HS-27A (cell line): ENCODE measurements at places on chromosomes 3 and 15.

- no peak for DNase-seq
Measured at GRCh38 chr15:42349186-42349585, 10.1 kb upstream of the CAPN3 start.

- no peak for DNase-seq
Measured at GRCh38 chr15:79978260-79978654, 7.3 kb upstream of the BCL2A1 start.

GRCh38 chr3:147886879-147887278, 477.7 kb downstream of the ZIC1 start:
- DNase-seq = no peak

DNA sequence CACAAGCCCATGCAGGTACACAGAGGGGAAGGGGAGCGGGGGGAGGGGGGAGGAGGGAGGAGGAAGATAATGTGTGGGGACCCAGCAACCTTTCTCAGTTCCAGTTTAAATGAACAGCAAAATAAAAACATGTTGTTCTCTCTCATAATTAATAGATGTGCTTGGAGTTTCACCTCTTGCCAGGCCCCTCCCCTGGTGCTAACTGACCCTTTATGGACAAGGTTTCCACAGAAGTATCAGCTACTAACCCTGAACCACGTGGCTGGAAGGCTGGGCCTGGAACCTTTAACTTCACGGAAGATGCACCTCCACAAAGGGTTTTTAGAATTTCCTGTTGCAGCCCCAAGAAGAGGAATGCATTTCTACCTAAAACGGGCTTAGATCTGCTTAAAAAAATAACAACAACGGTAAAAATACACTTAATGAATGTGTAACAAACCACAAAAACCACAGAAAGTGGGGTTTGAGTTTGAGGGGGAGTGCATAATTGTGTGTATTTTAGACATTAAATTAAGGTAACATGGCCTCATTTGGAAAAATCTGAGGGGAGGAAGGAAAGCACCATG, 14.8 kb upstream of the SMAD3 start:
- DNase-seq = no peak

- DNase-seq = no peak
Measured at GRCh38 chr3:196640297-196641018, 964 bp downstream of the NRROS start.

DNA sequence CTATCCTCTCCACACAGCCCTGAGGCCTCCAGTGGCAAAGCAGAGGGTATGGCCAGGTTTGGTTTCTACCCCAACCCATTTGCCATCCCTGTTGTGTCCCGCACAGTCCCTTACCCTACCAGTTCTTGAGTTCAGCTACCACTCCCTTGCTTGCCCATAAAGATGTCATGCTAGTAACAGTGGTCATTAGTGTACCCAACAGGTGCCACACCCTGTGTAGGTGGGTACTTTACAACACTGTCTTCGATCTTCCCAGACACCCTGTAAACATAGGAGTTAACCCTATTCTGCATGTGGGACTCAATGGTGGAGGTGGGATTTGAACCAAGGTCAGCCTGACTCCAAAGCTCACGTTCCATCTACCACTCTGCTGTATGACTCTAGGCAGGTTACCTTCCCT, 23.2 kb downstream of the LINGO1 start:
- DNase-seq = no peak

- DNase-seq = peak; percentile 51
Measured at GRCh38 chr15:65980824-65981456, 111.6 kb downstream of the RAB11A start.

GRCh38 chr3:183438735-183439134, 10.3 kb upstream of the MCF2L2 start:
- DNase-seq = no peak
